ENCODE measurements at places on chromosomes 16 and 17.
A peak's percentile ranks its signal among the peaks of the same experiment; 100 is the strongest.

GRCh38 chr17:70171159-70171558, 1.8 kb downstream of the KCNJ2 start:
- DNase-seq: no peak

DNA sequence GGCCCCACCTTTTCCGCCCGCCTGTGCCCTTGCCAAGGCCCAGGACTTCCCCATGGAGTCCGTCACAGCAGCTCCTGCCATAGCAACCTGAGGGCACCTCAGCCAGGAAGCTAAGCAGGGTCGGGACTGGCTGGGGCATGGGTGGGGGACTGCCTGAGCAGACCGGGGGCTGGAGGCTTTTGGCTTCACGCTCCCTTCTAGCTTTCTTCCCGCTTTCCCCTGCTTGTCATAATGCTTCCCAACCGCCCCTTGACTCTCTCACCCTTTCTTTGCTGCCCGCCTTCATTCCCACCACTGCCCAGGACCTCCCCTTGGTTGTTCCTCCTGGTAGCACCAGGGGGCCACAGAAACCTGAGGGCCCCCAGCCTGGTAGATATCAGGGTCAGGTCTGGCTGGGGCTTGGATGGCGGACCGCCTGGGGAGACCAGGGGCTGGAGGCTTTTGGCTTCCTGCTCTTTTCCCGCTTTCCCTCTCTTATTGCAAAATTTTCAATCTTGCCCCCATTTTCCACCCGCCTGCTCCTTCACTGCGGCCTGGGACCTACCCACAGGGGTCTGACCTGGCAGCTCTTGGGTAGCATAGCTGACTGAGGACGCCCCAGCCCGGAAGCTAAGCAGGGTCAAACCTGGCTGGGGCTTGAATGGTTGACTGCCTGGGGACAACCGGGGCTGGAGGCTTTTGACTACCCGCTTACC, 2287.7 kb downstream of the TP53TG3F start:
- no peak for DNase-seq

GRCh38 chr16:68257251-68257905, 6.9 kb upstream of the SLC7A6 start:
- DNase-seq: no peak

GRCh38 chr17:48592577-48592976, 1.0 kb downstream of the HOXB5 start:
- DNase-seq: no peak

DNA sequence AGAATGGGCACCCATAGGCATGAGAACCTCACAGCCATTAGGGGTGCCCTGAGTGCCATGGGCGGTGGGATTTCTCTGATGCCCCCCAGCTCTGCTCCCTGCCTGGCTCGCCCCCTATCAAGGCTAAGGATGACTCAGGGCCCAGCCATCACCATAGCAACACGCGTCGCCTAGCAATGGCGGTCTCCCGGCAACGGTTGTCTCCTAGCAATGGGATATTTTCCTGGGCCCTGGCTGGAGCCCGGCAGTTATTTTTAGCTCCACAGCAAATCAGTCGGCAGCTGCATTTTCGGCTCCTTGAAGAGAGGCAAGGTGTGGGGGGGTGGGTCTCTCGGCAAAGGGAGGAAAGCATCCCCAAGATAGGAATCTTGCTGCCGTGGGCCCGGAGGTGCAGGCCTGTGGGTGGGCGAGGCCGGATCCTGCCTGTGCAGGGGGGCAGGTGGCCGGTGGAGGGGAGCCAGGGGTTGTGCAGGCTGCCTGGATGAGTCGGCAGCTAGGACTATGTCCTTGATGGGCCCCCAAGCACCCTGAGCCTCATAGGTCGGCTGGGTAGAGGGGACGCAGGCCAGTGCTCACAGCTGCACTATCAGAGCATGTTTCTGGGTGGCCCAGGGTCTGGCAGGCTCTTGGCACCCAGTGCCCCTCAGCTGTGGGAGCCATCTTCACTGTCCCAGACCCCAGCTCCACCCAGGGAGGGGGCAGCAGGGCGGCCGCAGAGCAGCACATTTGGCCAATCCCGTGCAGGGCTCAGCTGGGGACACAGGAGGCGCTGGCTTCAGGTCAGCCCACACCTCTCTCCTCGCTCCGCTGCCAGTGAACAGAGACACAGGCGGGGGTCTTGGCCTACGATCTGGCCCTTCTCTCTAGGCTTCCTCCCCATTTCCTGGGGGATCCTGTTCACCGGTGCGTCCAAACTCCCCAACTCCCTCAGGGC, 4.2 kb upstream of the FBXL16 start:
- no peak for DNase-seq

- DNase-seq: no peak
Measured at GRCh38 chr17:66755101-66755943, 79.6 kb upstream of the CACNG5 start.

DNA sequence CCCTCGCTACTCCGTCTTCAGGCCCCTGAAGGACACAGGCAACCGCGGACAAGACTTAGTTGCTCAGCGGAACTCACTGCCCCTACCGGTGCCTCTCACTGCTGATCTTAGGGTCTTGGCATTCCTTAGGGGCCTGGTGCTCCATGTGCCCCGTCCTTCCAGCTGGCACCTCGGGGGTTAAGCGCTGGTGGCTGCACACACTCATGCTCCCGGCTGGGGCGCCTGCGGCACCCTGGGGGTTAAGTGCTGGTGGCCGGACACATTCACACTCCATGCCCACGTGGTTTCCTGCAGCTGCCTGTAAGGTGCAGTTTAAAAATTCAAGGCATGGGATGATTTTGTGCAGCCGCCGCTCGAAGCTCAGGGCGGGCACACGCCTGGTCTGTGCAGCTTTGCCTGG, 45.1 kb downstream of the BAIAP2 start:
- no peak for DNase-seq

- DNase-seq: no peak
Measured at GRCh38 chr16:2252806-2253148, 1.4 kb upstream of the ECI1 start.

- peak; percentile 83 for DNase-seq
Measured at GRCh38 chr17:19447085-19447583, 36.1 kb downstream of the RNF112 start.

DNA sequence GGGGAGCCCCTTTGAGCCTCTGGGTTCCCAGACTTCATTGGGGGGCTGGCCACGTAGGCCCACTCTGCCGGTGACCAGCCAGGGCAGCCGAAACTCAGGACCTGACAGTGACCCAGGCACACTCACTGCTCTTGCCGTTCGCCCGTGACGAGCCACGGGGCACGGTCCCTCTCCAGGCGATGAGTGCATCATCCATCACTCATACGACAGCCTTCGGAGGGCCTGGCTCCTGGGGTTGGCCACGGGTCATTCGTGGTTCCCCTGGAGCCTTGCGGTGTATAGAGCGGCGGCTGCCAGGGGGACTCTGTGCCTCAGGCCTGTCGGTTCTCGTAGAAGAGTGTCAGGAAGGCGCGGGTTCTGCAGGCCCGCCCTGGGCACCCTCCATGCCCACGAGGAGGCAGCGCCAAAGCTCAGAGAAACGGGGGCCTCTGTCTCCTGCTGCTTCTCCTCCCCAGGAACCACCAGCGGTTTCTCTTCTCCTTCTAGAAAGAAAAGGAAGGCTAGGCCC, 11.2 kb upstream of the NUDT16L1 start:
- DNase-seq: no peak

GRCh38 chr17:77303620-77304019, 162.9 kb downstream of the SEC14L1 start:
- DNase-seq: no peak

DNA sequence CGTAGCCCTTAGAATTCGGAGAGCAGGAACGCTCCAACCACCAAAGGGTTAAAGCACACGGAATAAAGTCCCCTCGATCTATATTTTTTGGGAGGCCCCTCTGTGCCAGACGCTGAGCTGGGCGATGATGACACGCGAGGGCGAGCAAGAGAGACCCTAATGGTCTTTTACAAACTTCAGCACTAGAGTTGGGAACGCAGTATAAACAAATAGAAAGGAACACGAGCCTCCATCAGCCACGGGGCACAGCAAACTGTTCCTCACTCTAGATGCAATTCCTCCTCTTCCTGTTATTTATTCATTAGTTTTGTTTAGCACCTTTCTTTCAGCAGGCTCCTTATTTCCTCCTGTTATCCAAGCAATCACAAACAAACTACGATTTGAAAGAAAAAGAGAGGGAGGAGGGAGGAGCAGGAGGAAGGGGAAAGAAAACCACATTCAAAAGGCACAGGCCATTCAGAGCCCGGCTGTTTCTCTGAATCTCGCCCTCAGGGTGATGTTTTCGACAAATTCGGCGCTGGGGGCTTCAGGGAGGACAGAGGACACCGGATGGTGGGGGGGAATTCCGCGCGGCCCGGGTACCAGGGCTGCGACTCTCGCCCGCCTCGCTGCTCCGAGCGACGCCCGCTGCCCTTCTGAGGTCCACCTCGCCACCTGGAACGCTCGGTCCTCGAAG, 1.6 kb downstream of the TOX3 start:
- no peak for DNase-seq

DNA sequence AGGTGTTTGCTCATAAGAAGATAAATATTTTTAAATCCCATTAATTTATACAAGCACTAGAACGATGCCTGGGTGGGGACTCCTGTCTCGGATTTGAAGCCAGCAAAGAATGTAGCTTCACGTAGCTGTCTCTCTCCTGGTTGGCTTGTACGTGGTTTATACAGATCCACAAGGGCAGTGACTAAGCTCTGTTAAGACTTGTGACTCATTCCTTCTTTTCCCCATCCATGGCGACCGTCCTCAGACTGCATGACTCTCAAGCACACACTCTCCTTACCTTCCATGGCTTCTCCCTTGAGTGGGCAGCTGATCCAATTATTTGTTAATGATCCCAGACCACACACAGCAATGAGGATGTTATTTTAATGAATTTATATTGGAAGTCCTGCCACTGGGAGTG, 679.7 kb upstream of the SOX9 start:
- DNase-seq: no peak

GRCh38 chr16:779561-779960, 8.6 kb downstream of the RPUSD1 start:
- no peak for DNase-seq

DNA sequence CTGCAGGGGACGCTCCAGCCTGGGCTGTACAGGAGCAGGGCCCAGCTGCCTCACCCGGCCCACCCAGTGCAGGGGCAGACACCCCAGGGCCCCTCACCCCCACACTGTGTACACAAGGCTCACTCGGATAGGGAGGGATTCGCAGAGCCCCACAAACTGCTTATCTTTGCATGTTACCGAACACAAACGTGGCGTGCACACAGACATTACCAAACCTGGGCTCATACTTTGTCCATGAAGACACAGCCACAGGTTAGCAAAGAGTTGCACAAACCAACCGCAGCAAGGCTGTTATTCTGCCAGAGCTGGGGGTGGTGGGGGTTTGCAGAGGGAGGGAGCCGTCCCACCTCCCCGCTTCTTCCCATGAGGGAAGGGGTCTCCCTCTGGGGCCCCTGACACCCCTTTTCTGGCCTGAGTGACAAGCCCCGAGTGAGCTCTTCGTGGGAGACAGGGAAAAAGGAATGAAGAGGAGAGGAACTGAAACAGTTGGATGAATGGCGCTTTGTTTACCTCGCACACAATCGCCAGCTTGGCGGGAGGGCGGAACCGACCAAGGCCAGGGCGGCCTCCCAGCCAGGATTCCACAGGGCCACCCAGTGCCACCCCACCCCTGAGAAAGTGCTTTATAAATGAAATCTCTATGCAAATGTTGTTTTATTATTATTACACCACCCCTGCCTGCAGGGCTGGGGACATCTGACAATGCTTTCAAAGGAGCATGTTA, 434 bp upstream of the CPSF4L start:
- no peak for DNase-seq

DNA sequence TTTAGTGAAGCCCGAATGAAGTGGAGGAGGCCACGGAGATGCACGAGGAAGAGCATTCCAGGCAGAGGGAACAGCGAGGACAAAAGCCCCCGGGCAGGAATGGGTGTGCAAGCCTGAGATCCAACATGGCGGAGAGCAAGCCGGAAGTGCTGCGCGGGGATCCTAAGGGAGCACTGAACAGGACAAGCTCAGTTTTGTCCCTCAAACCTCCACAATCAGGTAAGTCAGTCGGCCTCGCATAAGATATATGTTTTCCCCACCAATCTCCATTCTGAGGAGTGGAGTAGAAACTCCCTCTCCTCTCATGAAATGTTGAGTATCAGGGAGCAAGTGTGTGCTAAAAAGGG, 32.9 kb upstream of the USP22 start:
- DNase-seq: no peak
